Karpas-422 (cell line): ENCODE measurements at places on chromosomes 6 and 20.

- peak; percentile 96 for DNase-seq
Measured at GRCh38 chr6:32637219-32637880, at the start of gene HLA-DQA1. Gene HLA-DQA1, plus strand, starts transcription at chr6:32637406. Its CDS starts 53 bp downstream, at chr6:32637459.

- DNase-seq = peak; percentile 50
Measured at GRCh38 chr6:139371421-139372203, 2.8 kb downstream of the CITED2 start.

DNA sequence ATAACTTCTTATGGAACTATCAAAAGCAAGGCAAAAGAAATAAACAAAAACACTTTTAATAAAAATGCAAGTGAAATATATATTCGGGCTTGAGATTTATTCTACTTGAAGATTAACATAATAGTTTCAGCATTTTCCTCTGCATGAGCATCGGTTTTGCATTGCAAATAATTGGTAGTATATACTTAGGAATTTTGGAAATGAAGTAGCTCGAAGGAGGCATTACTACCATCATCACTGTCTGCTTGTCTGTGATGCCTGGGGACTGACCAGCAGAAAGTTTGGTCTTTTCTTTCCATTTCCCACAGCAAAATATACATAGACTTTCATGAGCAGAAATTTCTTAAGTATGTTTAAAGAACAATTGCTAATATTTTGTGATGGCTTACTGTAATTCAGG lies 570.7 kb downstream of the HTR1B start:
- no peak for DNase-seq

- DNase-seq = no peak
Measured at GRCh38 chr6:4336778-4337442, 201.5 kb upstream of the ECI2 start.

DNA sequence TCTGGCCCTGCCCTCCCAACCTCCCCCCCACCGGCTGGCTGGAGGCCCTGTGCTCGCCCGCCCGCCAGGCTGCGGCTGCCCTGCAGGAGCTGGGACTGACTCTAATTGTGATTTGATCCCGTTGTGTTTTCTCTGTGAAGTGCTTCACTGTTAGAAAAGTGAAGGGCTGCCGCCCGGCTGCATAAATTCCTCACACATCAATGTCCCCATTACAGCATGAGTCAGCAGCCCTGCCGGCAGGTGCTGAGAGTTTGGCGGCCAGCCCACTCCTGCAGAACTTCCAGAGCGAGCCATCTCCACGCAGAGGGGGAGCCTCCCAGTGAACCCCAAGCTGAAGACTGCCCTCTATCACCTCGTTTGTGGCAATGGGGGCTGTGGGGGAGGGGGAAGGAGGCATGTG lies 137.9 kb downstream of the DLL1 start:
- no peak for DNase-seq

GRCh38 chr6:159880412-159880975 lies 10.3 kb upstream of the MAS1 start:
- DNase-seq = no peak

- no peak for DNase-seq
Measured at GRCh38 chr20:33399924-33400323, 1.4 kb downstream of the CDK5RAP1 start.

DNA sequence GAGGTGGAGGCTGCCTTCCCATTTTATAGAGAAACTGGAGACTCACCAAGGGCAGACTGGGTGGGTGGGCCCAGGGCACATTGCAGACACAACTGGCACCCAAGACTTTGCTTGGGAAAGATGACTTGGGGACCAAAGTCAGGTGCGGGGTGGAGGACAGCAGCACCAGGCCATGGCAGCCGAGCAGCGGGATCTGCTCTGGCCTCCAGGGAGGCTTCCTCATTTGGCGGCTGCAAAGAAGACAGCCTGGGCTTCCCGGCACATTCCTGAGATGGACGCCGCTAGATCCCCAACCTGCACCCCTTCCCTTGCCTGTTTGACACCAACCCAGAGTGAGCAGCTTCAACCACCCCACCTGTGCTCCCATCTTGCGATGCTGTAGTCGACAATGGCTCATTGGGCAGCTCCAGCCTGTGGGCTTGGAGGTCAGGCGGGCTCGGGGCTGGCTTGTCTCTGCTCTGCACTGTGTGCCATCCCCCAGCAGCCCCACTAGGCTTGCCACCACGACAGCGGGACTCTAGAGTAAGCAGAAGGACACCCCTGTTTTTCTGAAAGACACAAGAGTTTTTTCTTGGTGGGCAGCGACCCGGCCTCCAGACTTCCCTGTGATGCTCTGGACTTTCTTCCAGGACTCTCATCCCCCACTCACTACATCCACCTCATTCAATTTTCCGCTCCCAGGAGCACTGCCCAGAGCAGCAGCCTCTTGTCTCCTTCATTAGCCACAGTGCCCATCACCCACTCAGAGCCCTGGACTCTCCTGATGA lies 184.9 kb upstream of the CST7 start:
- DNase-seq = no peak

DNA sequence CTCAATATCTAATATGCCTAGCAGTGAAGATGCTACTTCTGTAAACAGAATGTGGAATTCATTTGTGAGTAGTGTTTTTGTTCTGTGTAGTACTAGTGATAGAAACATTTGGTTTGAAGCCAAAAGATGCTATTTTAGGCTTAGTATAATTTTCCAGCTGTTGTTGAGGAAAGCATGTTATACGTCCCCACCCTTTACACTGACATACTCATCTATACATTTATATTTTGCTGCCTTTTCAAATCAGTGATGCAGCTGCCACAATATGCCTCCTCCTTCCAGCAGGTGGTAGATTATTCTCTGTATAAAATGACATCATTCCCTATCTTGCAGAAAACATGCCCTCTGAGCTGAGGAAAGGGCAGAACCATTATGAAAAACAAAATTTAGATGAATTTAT lies 1217.6 kb upstream of the GJE1 start:
- no peak for DNase-seq

- no peak for DNase-seq
Measured at GRCh38 chr6:10375391-10375969, 39.4 kb downstream of the TFAP2A start.

- no peak for DNase-seq
Measured at GRCh38 chr6:44556046-44556445, 168.5 kb downstream of the CDC5L start.

DNA sequence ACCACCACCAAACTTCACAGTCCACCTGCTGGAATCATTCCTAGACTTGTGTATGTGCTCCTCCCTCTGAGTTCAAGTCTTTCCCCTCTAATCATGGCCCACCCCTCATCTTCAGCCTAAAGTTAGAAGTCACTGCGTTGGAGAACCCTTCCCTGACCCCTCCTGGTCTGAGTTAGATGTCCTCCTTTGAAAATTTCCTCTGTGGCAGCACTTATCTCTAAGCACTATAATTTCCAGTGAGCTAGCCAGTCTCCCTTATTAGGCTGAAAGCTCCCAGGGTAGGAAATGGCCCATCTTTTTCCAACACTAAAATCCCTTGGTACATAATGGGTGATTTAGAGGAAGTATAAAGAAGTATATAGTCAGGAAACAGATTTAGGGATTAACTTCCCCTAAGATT lies 63.2 kb downstream of the SESN1 start:
- no peak for DNase-seq

GRCh38 chr6:56842686-56843475 lies 112.0 kb upstream of the BEND6 start:
- no peak for DNase-seq

- no peak for DNase-seq
Measured at GRCh38 chr6:30990422-30991086, 7.0 kb downstream of the MUC21 start.

GRCh38 chr20:6707321-6707831 lies 60.1 kb upstream of the BMP2 start:
- DNase-seq = no peak

DNA sequence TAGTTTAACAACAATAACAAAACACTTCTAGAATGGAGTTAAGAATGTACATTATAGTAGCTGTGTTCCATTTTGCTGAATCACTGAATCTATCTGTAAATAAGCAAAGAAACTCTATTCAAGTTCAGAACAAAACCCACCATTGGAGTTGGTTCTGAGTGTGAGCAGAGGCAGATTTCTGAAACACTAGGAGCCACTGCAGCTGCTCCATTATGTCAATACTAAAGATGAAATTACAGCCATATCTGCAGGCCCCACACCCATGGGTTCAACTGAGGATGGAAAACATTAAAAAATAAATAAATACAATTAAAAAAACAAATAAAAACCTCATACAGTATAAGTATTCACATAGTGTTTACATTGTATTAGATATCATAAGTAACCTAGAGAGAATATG lies 91.0 kb downstream of the REPS1 start:
- no peak for DNase-seq

- DNase-seq = no peak
Measured at GRCh38 chr6:55180258-55180657, 5.9 kb downstream of the HCRTR2 start.

DNA sequence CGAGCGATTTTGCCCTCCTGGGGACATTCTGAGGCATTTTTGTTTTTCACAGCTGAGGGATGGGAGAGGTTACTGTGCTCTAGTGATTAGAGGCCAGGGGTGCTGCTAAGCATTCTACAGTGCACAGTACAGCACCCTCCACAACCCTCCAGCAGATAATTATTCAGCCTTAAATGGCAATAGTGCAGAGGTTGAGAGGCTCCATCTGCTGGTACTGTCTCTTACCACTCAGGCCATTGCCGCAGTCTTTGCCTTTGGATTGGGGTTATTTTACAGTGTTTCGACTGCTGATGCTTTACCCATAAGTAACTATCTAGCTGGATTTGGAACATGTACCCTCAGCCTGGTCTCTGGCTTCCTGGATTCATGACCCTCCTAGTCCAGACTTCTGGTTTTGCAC lies 705.3 kb downstream of the KIF16B start:
- peak; percentile 77 for DNase-seq

DNA sequence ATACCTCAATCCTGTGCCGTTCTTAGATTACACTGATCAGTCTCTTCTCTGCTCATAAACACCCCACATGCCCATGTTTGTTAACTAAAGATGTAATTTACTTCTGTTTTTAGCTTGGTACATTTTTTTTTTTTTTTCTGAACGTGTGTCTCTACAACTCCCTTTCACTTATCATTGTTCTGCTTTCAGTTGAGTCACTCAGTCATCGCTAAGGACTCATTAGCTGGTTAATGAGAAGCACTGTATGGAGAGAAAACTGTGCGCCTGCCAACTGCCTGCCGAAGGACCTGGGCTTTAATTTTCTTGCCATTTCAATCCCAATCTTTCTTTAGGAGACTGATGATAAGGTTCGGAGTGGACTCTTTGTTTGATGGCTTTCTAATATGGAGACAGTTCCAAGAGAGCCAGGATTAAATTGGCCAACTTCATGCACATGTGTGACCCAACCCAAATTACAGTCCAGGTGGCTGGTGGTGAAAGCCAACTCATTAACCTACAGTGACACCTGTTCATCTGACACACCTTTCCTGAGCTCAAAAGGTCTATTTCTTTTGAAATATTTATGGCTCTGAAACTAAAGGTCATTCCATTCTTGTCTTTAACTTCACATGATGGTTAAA lies 334.1 kb downstream of the BCKDHB start:
- no peak for DNase-seq

DNA sequence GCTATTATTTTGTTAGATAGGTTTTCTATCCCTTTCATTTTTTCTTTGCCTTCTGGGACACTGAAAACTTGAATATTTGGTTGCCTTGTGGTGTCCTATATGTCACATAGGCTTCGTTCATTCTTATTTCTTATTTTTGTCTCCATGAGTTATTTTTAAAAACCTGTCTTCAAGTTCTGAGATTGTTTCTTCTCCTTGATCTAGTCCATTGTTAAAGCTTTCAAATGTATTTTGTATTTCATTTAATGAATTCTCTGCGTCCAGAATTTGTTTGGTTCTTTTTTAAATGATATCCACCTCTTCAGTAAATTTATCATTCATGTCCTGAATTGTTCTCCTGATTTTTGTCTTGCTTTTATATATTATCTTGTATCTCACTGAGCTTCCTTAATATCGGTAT lies 243.2 kb upstream of the BMP2 start:
- DNase-seq = no peak

- no peak for DNase-seq
Measured at GRCh38 chr6:50437901-50438300, 275.4 kb upstream of the TFAP2D start.

- no peak for DNase-seq
Measured at GRCh38 chr6:4948781-4949450, 54.9 kb downstream of the RPP40 start.

DNA sequence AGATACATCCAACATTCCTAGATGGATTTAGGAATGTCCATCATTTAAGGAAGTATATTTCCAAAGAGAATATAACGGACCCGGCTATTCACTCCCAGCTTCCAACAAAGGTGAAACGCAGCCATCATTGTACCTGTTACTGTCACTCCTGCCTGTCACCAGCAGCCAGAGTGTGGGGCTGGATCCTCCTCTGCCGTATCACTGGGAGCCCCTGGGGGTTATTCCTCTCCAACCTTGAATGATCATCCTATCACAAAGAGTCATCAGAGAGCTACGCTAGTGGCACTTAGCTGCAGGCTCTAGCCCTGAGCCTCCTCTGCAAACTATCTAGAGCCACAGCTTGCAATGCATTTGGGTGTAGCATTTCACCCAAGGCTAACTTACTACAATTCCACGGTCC lies 73.6 kb upstream of the NHSL1 start:
- DNase-seq = no peak
